ENCODE measurements at places on chromosomes 13 and 19. TPM values are rescaled to one million over a fixed set of nuclear protein-coding genes. Genes with fewer than 3 reads are reported as not detected.

Gene ZNF682
- 2.0 TPM for polyA plus RNA-seq

GRCh38 chr19:41813911-41814310, 17.5 kb downstream of the CEACAM3 start:
- H3K36me3 ChIP-seq: no peaks in the 10 kb centered on the region
- H3K27me3 ChIP-seq: no peaks in the 10 kb centered on the region
- no peaks in the 10 kb centered on the region for H3K4me1 ChIP-seq
- no peak for DNase-seq

- H3K4me3 ChIP-seq: no peak overlapping the region
- H3K27ac ChIP-seq: no peak overlapping the region
- peaks cover 4% of the 10 kb centered on the region for H3K4me1 ChIP-seq
- peaks cover 4% of the 10 kb centered on the region for H3K36me3 ChIP-seq
- DNase-seq: no peak
These were observed 8.0 kb downstream of the SIRT6 start for GRCh38 chr19:4174213-4174894.

- H3K27me3 ChIP-seq: no peaks in the 10 kb centered on the region
- H3K4me3 ChIP-seq: no peak overlapping the region
- no peak overlapping the region for H3K27ac ChIP-seq
- peaks cover 36% of the 10 kb centered on the region for H3K4me1 ChIP-seq
- H3K36me3 ChIP-seq: peaks cover 30% of the 10 kb centered on the region
These were observed 3.4 kb downstream of the NUMBL start for GRCh38 chr19:40686882-40687524.

DNA sequence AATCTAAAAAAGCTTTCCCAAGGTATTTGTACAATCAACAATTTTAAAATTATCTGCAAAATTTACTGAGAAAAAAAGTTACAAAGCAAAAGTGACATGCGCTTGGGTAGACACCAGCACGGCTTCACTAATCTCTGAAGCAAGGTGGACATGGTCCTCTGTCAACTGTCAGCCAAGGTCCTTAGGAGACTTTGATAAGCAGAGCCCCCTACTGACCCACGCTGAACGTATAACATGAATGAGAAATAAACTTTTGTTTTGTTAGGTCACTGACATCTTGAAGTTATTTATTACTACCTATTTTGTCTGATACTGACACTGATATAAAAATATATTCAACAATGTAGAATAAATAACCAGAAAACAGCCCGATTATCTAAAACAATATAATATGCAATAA, 100.7 kb upstream of the OBI1 start:
- H3K27me3 ChIP-seq: no peaks in the 10 kb centered on the region
- H3K36me3 ChIP-seq: no peaks in the 10 kb centered on the region
- no peak overlapping the region for H3K27ac ChIP-seq
- no peak for DNase-seq

DNA sequence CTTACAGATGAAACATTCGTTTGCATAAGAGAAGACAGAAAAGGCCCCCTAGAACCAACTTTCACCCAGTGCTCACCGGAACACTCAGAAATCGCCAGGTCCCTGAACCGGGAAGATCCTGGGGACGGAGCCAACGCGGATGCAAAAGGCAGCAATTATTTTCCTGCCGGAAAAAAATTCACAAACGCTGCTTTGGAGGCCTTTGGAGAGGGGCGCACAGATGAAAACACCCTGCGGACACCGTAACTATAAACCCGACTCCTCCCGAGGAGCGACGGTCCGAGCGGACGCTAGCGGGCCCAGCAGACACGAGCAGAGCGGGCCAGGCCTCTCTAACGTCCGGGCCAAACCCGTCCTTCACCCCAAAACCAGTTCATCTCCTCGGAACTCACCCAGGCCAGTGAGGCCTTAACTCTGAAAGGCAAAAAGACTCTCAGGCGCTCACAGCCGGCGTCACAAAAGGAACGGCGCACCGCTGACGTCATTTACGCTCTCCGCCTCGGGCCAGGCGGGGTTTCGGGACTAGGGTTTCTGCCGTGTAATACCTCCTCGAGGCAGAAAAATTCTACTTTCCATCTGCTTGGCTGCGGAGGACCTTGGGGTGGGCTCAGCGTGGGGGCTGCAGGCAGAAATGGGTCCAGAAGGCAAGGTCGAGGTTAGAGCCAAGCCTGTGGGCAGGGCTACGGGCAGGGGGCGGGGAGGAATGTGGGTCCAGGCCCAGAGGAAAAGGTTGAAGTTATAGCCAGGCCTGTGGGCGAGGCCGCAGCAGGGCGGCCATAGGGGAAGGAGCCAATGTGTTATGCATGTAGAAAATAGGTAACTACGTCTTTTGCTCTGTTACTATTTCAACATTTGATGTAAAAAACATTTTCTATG, at the start of gene ZNF426:
Gene ZNF426, minus strand, starts transcription at position 463 of the 876 bp plus-strand sequence. CDS start 2,413 bp downstream, outside the sequence.
- peak; percentile 97 for DNase-seq
- peaks cover 9% of the 10 kb centered on the region for H3K4me1 ChIP-seq

DNA sequence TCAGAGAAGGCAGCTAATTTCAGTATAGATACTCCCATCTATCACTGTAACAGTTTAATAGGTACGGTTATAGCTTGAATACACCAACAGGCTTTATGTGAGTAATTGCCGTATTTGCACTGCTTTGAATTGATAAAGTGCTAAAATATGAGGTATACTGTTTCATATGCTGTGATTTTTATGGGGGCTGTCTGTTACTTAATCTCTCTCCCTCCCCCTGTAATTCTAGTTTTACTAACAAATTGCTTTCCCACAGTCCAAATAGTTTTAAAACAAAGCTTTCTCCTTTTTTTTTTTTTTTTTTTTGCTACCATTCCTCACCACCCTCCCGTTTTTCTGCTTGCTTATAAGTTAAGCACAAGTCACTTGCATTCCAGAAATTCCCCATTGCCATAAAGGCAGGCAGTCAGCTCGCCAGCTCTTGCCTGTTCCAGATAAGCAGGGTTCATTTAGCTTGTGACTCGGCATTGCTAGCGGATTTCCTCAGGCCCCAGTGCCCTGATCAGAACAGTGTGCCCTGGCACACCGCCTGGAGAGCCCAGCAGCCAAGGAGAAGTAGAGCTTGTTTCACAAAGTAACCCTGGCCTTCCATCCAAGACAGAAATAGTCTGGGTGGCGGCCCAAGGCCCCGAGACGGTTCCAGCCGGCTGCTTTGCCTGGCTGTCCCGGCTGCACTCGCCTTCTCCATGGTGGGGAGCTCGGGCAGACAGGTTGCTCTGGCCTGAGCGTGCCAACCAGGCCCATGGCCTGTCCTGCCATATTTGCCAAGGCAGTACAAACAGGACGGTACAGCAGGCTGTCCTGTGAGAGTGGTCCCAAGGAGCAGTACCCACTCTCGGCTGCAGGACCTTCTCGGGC, 43.5 kb upstream of the NPAS1 start:
- peak; percentile 87 for DNase-seq
- H3K4me3 ChIP-seq: no peak overlapping the region
- H3K4me1 ChIP-seq: peaks cover 35% of the 10 kb centered on the region
- no peaks in the 10 kb centered on the region for H3K36me3 ChIP-seq

DNA sequence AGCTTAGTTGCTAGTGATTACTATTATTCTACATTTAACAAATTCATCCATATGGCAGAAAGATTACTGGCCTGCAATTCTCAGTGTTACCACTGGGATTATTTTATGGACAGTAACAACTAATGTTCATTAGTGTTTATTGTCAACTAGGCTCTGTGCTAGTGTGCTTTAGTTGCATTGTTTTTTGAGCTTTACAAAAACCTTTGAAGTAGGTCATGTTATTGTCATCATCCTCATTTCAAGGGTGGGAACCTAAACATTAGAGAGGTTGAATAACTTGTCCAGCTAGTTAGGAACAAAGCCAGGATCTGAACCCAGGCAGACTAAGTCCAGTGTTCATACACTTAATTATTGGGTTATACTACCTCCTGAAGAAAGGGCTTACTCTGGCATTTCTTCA, 27.8 kb upstream of the TDRD3 start:
- no peak for DNase-seq
- H3K36me3 ChIP-seq: no peaks in the 10 kb centered on the region
- no peak overlapping the region for H3K27ac ChIP-seq

DNA sequence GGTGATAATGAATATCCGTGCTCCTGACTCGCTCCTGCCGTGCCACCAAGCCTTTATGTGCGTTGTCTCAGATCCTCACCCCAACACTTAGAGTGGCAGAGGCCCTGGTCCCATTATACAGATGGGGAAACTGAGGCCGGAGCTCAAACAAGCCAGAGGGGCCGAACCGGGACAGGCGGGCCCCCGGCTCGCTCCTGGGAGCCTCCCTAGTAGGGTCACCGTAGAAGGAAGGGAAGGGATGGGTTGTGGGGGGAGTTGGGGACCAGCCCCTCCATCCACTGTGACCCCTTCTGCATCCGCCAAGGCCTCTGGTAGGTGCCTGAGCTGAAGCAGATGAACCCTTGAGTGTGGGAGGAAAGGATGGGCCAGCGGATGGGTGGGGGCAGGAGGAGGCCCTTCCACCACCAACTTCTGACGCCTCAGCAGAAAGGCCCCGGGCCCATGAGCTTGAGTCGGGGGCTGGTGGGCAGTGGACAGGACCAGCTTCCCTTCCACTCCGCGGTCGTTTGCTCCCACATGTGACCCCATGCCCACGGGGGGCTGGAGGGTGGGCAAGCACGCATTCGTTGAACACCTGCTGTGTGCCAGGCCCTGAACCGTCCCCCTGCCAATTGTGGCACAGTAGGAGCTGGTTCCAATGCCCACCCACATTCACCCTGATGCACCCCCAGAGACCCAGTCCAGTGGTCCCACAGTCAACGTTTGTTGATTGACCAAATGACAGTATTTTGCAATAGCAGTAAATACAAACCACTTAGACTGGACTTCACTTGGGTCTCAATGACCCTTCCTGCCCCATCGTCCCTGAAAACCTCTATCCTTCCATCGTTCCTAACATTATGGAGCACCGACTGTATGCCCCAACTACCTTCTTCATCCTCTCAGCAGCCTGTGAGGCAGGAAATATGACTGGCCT, 24.2 kb upstream of the TCF3 start:
- H3K27ac ChIP-seq: no peak overlapping the region
- H3K27me3 ChIP-seq: peaks cover 13% of the 10 kb centered on the region
- no peak overlapping the region for H3K4me3 ChIP-seq
- no peaks in the 10 kb centered on the region for H3K4me1 ChIP-seq

GRCh38 chr19:18333680-18334079, 6.7 kb upstream of the PGPEP1 start:
- DNase-seq: no peak
- no peak overlapping the region for H3K27ac ChIP-seq

DNA sequence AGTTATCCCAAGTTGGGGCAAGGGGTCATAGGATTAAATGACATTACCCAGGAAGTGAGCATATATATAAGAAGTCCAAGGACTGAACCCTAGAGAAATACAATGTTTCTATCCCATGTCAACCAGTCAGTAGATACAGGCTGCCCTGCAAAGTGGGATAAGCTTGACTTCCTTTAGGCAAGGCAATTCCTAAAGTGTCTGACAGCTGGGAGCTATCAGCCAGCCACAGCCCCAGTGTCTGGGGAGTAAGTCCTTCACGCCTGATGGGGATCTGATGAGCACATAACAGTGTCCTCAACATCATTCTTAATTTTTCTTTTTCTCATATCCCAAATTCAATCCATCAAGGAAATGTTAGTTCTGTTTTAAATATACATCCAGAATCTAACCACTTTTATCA, 54.1 kb downstream of the DNAJC15 start:
- DNase-seq: peak; percentile 60
- H3K4me3 ChIP-seq: no peak overlapping the region
- no peaks in the 10 kb centered on the region for H3K27me3 ChIP-seq
- H3K27ac ChIP-seq: no peak overlapping the region
- peaks cover 17% of the 10 kb centered on the region for H3K4me1 ChIP-seq

DNA sequence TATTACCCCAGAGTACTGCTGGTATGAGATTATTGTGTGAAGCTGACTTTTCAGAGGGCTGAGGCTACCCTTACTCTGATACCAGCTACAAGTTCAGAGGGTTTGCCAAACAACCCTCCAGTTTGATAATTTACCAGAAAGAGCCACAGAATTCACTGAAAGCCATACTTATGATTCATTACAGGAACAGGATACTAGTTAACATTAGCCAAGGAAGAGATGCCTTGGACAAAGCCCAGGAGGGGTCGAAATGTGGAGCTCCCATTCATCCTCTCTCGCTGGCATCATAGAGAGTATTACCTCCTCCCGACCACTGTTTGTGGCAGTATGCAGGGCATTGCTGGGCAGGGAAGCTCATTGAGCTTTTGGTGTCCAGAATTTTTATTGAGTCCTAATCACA, 364.3 kb downstream of the KCNRG start:
- peaks cover 3% of the 10 kb centered on the region for H3K4me1 ChIP-seq
- H3K27ac ChIP-seq: no peak overlapping the region
- no peak for DNase-seq
- no peaks in the 10 kb centered on the region for H3K36me3 ChIP-seq

DNA sequence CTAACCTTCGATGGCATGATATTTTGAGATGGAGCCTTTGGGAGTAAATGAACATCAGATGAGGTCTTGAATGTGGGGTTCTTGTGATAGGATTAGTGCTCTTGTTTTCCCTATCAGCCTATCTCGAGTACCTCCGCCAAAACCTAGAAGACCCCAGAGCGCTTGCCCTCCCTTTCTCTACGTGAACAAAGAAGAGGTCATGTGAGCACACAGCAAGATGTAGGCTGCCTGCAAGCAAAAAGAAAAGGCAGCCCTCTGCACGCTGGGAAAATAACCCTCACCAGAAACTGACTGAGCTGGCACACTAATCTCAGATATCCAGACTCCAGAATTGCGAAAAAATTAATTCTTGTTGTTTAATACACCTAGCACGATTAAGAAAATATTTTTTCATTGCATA, 799.8 kb upstream of the SLC10A2 start:
- H3K4me3 ChIP-seq: no peak overlapping the region
- DNase-seq: no peak
- no peaks in the 10 kb centered on the region for H3K27me3 ChIP-seq
- no peaks in the 10 kb centered on the region for H3K4me1 ChIP-seq
- no peaks in the 10 kb centered on the region for H3K36me3 ChIP-seq

Gene CGB5
- polyA plus RNA-seq: not detected

- H3K4me3 ChIP-seq: no peak overlapping the region
- H3K27me3 ChIP-seq: peaks cover 4% of the 10 kb centered on the region
- DNase-seq: no peak
- H3K36me3 ChIP-seq: no peaks in the 10 kb centered on the region
These were observed 49.8 kb downstream of the VAV1 start for GRCh38 chr19:6822311-6822670.

DNA sequence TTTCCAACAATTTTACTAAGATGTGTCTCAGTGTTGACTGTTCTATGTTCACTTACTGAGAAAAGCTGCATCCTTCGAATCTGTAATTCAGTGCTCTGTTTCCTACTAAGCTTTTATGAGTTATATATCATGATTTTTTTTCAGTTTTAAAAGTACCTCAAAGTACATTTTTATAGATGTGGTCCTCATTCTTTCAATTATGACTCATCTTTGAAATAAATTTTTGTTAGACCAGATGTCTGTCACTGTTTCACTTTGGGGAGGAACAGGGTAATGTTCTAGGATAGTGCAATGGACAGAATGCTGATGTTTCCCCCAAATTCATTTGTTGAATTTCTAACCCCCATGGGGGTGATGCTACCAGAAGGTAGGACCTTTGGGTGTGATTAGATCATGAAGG, 74.8 kb downstream of the NALCN start:
- H3K4me3 ChIP-seq: no peak overlapping the region
- no peaks in the 10 kb centered on the region for H3K4me1 ChIP-seq
- H3K27me3 ChIP-seq: no peaks in the 10 kb centered on the region
- no peaks in the 10 kb centered on the region for H3K36me3 ChIP-seq

Gene ADGRE2
- polyA plus RNA-seq: 40.2 TPM

- H3K4me3 ChIP-seq: no peak overlapping the region
- H3K27ac ChIP-seq: no peak overlapping the region
- no peak for DNase-seq
- no peaks in the 10 kb centered on the region for H3K36me3 ChIP-seq
- peaks cover 15% of the 10 kb centered on the region for H3K4me1 ChIP-seq
- no peaks in the 10 kb centered on the region for H3K27me3 ChIP-seq
These were observed 58.5 kb downstream of the SPATA13 start for GRCh38 chr13:24218977-24219376.

Gene TDRD3
- 13.4 TPM for polyA plus RNA-seq

Gene TDRD12
- 0.08 TPM for polyA plus RNA-seq

Data from lung (tissue), 17 donors.